Uterus (tissue), 4 donors: ENCODE measurements at places on chromosomes 2 and 18. TPM values are rescaled to one million over a fixed set of nuclear protein-coding genes. Genes with fewer than 3 reads are reported as not detected.
A peak's percentile ranks its signal among the peaks of the same experiment; 100 is the strongest.

Gene IL18R1
- total RNA-seq = 4.8 TPM

Gene CYP1B1
- total RNA-seq = 58.2 TPM

Gene ATP6V1B1
- not detected for total RNA-seq

Gene C2orf15
- 1.6 TPM for total RNA-seq

Gene MYOM1
- 3.1 TPM for total RNA-seq

Gene LCT
- 0.07 TPM for total RNA-seq

Gene CYRIA
- 8.6 TPM for total RNA-seq

Gene IL1RL1
- total RNA-seq = 12.3 TPM

Gene TRPM8
- not detected for total RNA-seq

Gene GYPC
- 35.1 TPM for total RNA-seq

Gene TEX44
- not detected for total RNA-seq

Gene RNF125
- total RNA-seq = 16.2 TPM

Gene TNFRSF11A
- total RNA-seq = 7.4 TPM

DNA sequence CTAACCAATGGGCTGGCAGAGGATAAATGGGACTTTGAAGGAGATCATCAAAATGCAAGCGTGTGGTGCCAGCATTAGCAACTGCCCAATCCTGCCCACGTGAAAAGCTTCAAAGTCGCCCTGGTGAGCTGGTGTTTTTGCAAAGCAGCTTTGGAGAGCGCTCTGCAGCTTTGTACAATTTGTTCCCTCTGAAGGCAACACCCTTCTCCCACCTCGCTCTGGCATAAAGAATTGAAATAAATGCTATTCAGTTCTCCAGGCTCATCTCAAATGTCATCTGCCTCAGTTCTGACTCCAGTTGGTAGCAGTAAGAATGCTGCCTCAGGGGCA, 3.5 kb downstream of the COPS9 start:
- no peak for DNase-seq

GRCh38 chr2:9152975-9153642, 53.5 kb upstream of the ASAP2 start:
- no peak for DNase-seq

DNA sequence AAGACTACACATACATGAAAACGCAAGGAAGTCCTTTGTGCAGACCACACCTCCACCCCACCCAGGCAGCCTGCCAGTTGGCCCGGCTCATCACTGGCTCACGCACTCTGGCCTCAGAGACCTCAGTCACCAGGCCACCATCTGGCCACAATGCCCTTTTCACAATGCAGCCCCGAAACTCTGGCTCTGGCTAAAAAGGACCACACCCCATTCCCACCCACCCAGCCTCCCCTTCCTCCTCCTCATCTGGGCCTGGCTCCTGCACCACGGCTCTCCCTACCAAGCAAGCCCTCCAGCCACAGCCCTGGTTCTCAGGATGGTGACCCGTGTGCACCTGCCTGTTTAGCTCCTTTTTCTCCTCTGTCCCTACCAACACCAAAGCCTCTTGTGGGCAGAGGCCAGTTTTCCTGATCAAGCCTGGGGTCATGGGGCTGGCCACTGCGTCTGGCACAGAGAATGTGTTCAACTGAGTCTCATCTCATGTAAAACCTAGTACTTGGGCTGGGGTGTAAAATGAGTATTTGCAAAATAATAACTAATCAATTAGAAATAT, 7.4 kb downstream of the HDAC4 start:
- peak; percentile 45 for DNase-seq

GRCh38 chr2:26770986-26771586, 7.0 kb downstream of the SLC35F6 start:
- peak; percentile 85 for DNase-seq

DNA sequence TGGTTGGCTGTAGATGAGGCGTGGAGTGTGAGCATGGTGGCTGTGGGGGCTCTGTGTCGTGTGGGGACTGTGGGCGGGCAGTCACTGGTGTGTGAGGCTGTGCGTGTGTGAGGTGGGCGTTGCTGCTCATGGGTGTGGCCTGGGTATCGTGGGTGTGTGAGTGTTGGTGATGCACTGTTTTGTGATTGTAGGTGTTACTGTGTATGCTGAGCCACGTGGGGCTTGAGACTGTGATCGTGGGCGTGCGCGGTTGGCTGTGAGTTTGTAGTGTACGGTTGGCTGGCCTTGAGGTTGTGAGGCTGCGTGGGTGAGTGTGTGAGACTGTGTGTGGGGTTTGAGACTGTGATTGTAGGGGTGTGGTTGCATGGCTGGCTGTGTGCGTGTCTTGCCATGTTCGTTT, 8.5 kb downstream of the INHBB start:
- no peak for DNase-seq

DNA sequence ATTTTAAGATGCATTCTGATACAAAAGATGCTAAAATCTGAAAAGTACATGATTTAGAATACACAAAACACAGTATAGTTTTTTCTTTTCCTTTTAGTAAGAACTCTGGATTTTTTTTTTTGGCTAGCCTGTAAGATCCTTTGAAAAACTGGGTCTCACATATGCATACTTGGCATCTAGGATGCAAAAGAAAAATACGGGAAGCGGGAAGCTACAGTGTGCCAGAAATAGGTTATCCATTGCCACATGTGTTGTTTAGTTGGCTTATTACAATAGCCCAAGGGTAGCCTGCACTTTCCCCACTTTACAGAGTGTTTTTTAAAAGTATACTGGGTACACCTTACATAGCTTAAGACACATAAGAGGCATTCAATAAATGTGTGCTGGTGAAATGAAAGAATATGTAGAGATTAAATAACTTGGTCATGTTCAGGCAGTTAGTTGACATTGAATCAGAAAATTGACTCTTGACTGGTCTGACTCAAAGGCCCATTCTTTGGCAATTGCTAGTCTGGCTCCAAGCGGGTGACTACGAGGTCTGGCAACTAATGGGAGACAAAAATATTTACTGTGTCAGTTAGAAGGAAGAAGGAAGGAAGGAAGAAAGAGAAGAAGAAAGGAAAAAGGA, 286.8 kb upstream of the TRIB2 start:
- DNase-seq = no peak

DNA sequence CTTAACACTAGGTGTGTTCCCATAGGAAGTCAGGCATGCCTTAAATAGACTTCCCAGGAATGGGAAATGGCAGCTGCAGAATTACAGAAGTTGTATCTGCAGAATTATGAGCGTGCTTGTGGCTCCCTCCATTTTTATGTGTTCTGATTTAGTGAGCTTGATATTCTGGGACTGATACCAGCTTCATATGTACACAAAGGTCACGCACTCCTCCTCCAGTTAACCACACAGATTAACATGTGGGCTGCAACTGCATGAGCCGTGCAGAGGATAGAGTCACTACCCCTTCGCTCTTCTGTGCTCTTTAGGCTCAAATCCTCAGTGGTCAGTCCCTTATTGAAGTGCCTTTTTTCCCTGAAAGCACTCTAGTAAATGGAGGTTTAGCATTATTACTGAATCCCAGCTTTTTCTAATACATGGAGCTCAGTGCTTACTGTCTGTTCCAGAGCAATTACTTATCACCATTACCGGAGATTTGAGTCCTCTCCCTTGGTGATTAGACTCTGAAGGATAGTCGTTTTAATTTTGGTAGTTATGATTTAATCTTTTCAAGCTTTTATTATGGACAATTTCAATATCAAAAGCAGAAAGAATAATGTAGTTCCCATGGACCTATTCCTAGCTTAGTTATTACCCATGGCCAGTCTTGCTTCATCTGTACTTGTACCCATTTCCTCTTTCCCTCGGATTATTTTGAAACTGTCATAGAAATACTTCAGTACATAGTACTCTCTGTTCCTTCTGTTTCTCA, 238.3 kb downstream of the PRKCE start:
- no peak for DNase-seq

DNA sequence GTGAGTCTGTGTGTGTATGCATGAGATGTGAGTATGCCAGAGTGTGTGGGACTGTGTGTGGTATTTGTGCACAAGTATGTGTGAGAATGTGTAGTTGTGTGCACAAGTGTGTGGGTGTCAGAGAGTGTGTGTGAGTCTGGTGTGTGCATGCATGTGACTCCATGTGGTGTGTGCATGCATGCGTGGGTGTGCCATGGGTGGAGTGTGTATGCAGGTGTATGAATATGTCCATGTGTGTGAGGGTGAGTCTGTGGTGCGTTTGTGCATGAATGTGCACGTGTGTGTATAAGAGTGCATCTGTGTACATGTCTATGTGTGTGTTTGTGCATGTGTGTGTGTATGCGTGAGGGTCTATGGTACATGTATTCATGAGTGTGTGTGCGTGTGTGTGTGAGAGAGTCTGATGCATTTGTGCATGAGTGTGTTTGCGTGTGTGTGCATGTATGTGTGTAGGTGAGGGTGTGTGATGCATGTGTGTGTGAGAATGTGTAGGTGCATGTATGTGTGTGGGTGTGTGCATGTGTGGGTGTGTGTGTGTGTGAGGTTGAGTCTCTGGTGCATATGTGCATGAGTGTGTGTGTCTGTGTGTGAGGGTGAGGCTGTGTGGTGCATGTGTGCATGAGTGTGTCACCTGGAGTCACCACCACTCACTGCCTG, 226.8 kb downstream of the LDLRAD4 start:
- DNase-seq = no peak

DNA sequence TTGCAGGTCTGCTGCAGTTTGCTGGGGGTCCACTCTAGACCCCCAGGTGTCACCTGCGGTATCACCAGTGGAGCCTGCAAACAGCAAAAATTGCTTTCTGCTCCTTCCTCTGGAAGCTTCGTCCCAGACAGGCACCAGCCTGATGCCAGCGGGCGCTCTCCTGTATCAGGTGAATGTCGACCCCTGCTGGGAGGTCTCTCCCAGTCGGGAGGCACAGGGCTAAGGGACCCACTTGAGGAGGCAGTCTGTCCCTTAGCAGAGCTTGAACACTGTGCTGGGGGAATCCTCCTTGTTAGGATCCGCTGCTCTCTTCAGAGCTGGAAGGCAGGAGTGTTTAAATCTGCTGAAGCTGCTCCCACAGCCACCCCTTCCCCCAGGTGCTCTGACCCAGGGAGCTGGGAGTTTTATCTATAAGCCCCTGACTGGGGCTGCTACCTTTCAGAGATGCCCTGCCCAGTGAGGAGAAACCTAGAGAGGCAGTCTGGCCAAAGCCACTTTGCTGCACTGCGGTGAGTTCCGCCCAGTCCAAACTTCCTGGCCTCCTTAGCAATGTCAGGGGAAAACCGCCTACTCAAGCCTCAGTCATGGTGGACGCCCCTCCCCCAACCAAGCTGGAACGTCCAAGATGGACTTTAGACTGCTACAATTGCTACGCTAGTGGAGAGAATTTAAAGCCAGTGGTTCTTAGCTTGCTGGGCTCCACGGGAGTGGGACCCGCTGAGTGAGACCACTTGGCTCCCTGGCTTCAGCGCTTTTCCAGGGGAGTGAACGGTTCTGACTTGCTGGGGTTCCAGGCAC, 652.5 kb downstream of the KCNJ3 start:
- no peak for DNase-seq

DNA sequence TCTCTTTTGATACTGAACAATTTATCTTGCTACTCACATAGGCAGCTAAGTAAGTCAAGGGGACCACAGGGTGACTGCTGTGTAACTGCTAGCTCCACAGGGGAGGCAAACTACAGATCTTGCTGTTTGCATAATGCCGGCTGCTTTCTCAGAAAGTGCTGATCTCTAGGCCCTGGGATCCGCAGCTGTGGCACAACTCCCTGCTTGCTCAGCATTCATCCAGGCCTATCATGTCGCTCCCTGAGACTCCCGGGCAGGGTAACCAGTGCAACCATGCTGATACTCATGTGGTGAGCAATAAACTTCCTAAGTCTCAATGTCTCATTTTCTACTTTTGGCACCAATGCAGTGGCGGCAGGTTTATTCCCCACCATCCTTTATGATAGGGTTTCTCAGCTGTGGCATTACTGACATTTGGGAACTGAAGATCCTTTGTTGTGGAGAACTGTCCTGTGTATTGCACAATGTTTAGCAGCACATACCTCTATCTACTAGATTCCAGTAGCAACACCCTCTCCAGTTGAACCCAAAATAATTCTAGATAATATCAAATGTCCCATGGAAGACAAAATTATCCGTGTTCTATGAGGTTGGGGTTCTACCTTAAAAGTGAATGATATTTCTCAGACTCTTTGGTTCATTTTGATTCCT, 1101.3 kb downstream of the LRP1B start:
- DNase-seq = no peak

DNA sequence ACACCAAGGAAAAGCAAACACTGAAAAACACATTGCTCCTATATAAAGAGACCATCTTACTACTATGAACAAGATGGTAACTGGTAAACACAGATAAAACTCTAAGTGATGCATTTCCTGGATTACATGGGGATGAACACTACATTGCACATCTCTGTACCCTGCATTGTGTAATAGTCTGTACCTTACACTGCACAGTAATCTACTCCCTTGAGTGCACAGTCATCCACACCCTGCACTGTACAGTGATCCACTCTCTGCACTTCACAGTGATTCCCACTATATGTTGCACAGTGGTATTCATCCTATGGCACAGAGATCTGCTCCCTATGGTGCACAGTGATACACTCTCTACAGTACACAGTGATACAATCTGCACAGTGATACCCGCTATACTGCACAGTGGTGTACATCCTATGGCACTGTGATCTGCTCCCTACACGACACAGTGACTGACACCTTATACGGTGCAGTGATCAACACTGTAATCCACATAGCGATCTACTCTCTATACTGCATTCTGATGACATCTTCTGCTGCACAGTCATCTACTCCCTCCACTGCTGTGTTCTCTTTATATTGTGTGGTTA, 462.2 kb upstream of the RGPD4 start:
- DNase-seq = no peak

GRCh38 chr2:118388771-118389170, 300.5 kb downstream of the INSIG2 start:
- DNase-seq = no peak

DNA sequence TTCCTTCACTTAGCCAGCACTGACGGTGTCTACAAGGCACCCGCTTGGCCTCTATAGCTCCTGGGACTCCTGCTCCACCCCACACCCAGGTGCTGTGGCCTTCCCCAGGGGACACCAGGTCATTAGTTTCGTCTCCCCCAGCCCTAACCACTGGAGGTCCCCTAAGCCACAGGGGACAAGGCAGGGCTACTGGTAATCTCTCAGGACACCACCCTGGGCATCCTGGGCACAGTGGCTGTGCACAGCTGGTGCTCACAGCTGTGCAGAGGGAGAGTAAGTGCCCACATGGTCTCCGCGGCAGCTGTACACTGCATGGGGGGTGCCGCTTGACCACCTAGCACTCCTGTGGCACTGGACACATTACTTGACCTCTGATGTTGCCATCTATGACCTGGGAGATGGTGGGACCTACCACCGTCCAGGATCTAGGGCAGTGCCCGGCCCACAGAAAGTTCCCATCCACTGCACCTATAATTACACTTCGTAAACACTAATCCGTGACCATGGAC, 134.0 kb downstream of the HDAC4 start:
- DNase-seq = no peak
